ENCODE measurements at places on chromosomes 3 and 15.

DNA sequence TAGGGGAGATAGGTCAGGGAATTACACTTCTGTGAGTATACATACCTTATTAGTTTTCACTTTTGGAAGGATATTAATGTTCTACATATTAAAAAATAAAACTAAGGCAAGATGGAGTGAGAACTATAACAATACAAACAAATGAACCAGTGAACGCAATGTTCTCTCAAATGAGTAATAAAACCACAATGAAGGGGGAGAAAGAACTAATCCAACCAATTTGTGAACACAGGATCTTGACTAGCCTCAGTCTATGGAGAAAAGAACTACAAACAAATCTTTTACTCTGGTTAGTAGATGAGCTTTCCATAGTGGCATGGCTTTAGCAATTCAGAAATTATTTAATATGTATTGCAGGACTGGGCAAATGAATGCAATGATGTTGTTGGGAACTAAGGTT lies 26.9 kb upstream of the ATOSA start:
- no peak for DNase-seq

GRCh38 chr15:66827039-66827697 lies 125.1 kb downstream of the SMAD6 start:
- no peak for DNase-seq

DNA sequence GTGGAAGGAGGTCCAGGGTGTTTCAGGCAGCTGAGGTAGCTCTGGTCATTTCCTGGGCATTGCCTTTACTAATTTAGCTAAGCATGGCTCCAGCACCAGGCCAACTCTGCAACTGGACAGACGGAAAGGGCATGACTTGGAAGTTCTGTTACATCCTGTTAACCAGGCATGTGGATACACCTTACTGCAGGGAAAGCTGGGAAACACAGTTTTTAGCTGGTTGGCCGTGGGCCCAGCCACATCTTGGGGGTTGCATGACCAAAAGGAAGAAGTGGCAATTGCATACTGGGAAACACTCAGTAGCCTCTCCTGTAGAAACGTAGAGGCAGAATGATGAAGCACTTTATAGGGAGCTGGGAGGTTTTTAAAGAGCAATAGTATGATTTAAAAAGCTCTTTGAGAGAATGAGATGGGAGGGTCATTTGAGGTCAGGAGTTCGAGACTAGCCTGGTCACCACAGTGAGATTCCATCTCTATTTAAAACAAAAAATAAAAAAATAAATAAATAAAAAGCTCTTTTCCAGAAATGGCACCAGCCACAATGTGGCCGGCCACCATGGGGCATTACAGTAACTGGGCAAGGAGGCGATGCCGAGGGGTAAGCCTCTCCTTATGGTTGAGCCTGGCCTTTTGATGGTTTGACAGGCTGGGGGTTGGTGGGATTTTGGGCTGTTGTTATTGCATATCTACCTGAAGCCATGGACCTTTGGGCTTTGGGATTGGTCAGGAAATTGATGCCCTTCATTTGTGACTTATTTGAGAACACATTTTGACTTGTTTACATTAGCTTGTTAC lies 28.6 kb downstream of the TRAK1 start:
- no peak for DNase-seq

- DNase-seq: no peak
These were observed 596.9 kb downstream of the ZBBX start for GRCh38 chr3:166783206-166783605.

- DNase-seq: no peak
These were observed 18.7 kb downstream of the CACNA2D2 start for GRCh38 chr3:50484722-50485121.

- DNase-seq: no peak
These were observed 57.0 kb downstream of the SRGAP3 start for GRCh38 chr3:9192248-9193025.

DNA sequence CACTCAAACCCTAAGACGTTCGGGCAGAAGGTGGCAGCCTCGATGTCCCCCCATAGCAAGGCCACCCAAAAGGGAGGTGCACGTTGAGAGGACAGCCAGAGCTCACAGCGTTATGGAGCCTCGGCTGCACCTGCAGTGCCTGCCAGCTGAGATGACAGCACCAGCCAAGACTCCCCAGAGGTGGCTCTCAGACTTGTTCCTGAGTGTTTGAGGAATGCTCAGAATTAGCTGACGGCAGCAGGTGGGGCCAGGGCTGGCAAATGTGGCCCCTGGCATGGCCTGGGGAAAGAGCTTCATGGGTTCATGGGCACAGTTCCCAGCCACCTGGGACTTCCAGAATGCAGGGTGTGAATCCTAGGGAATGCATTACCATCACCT lies 177.8 kb downstream of the KLF13 start:
- DNase-seq: no peak

GRCh38 chr3:144746631-144747030 lies 775.0 kb downstream of the DIPK2A start:
- DNase-seq: no peak
